GM13976 (cell line): ENCODE measurements at places on chromosomes 11 and 22.

- DNase-seq = no peak
Measured at GRCh38 chr11:27592098-27592780, 85.7 kb upstream of the LIN7C start.

DNA sequence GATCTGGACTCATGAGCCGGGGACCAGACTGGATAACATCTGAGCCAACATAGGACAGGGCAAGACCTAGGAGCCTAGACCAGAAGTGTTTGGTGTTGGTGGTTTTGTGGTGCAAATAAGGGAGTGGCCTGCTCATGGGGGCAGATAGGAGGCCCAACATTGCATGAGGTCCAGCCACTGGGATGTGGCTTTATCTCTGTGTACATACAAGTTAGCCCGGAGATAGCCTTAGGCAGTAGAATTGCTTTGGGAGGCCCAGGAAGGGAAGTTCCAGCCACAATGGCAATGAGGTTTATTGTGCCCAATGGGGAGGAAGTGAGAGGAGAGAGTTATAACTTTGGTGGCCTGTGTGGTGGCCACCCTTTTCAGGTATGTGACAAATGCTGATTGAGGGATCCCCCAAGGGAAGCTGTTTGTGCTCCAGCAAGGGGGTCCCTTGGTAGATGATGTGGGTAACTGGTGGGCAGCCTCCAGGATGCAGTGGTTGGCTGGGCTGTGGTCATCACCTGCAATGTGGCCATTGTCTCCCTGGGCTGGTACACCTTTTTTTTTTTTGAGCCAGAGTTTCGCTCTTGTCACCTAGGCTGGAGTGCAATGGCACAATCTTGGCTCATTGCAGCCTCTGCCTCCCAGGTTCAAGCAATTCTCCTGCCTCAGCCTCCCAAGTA, 6.4 kb downstream of the LMO2 start:
- no peak for DNase-seq

DNA sequence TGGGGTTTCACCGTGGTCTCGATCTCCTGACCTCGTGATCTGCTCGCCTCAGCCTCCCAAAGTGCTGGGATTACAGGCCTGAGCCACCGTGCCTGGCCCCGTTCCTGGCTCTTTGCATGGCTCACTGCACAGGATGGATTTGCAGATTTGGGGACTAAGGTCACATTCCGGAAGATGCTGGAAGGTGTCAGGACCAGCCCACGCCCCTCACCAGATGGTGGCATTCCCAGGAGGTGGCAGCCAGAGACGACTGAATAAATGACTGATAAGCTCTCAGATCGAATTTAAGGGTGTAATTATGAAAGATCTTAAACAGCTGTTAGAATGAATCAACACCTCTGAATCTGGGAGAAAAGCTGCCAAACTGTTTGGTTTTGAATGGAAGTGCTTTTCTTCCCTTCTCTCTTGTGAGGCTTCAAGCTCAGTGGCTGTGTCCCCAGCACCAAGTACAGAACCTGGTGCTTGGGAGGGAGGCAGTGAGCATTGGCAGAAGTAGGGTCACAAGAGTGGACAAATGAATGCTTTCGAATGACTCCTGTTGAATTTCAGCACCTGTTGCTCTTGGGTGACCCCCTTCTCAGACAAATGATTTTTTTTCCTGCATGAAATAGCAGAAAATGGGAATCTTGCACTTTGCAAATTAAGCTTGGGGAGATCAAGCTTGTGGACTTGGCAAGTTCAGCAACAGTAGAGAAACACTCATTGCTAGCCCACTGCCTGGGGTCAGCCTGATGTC, 69.6 kb downstream of the KIAA1671 start:
- DNase-seq = no peak

DNA sequence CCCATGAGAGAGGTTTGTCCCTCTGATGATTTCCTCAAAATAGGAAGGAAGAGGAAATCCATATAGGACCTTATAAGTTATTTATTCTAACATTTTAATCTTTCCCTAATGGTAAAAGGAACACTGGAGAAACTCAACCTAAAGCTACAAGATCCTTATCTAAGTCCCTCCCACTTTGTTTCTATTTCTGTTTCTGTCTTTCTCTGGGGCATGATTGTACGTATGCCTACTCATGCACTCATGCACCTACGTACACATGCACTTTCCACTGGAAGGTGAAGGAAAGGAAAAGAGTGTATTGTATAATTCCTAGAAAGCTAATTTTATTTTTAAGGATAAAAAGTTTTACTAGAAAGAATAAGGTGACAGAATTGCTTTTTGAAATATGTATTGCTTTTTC, 125.0 kb downstream of the RAB38 start:
- DNase-seq = no peak

DNA sequence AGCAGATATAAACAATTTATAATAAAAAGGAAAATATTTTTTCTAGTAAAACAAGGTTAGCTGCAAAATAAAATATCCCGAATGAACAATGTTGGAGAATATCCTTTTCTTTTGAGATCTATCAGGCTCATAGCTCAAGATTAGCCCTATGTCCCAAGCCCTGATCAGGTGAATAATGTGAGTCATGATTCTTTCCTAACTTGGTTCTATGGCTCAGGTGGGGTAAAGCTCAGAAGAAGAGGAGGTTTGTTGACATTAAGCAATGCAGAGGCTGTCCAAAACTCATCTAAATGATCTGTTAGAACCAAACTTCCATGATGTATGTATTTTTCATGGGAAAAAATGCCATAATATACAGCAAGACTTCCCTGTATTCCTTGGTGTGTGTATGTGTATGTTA, 86.1 kb downstream of the TRIM44 start:
- no peak for DNase-seq

- no peak for DNase-seq
Measured at GRCh38 chr11:16792426-16792825, 54.0 kb downstream of the C11orf58 start.
